Activated CD8-positive, alpha-beta T cell treated with anti-CD3 and anti-CD28 coated beads for 36 hours (primary cell): ENCODE measurements at places on chromosomes 3 and 15. TPM values are rescaled to one million over a fixed set of nuclear protein-coding genes. Genes with fewer than 3 reads are reported as not detected.
A peak's percentile ranks its signal among the peaks of the same experiment; 100 is the strongest.

Gene OPA1
- total RNA-seq: 84.8 TPM

Gene IREB2
- total RNA-seq: 78.7 TPM

Gene SYNM
- 0.69 TPM for total RNA-seq

Gene FAM240A
- not detected for total RNA-seq

Gene SNTN
- not detected for total RNA-seq

Gene GOLGA8G
- total RNA-seq: not detected

Gene BLM
- total RNA-seq: 53.6 TPM

Gene DPP8
- 32.6 TPM for total RNA-seq

- no peak for DNase-seq
Observed at GRCh38 chr3:171177056-171177455, 150.5 kb upstream of the SLC2A2 start.

DNA sequence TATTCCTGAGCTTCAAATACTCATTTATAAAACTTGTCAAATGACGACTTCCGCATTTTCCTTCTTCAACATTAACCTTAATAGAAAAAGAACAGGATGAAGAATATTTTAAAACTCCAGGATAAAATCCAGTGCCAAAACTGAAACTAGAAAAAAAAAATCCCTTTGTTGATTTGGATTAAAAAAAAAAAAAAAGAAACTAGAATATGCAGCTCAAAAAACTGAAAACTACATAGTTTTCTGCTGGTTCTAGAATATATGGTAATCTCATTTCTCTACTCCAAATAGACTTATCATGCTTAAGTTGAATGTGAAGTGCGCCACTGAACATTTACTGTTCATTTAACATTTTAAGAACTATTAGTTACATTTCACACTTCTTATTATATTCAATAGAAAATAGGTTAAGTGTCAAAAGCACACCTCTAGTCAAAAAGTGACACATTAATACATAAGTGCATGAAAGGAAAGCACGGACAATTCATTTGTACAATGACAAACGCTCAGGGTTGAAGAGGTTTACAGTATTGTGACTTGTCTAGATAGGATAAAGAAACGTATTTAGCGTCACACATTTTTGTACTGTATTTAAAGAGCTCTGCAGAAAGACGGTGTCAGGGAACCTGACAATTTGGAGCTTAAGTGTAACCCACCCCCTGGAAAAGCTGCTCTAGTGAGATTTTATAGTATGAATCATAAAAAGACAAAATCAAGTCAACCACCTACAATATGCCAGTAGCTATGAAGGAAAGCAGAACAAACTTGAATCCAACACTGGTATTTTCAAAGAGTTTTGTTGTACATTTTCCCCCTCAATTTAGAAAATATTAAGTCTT lies 5.8 kb downstream of the TRA2B start:
- DNase-seq: no peak

DNA sequence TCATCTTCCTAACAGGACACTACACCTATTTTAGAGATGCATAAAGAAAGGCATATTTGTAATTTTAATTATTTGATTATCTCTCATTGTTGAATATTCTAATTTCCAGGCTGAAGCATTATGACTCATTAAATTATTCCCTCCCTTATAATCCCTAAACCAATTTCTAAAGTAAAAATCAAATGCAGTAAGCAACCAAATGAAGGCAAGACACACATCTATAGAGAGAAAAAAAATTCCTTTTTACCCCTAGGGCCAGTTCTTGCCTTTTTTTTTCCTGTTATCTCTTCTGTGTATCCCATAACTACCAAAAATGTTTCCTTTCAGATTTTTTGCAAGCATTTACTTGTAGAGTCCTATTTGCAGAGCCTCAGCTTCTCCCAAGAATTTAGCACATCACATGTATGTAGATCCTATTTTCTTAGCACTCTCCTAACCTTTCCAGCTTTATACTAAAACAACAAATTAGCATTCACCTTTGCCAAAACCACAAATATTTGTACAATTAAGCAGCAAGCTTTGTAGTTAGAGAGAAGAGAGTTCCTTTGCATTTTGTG lies 177.9 kb downstream of the SATB1 start:
- no peak for DNase-seq

DNA sequence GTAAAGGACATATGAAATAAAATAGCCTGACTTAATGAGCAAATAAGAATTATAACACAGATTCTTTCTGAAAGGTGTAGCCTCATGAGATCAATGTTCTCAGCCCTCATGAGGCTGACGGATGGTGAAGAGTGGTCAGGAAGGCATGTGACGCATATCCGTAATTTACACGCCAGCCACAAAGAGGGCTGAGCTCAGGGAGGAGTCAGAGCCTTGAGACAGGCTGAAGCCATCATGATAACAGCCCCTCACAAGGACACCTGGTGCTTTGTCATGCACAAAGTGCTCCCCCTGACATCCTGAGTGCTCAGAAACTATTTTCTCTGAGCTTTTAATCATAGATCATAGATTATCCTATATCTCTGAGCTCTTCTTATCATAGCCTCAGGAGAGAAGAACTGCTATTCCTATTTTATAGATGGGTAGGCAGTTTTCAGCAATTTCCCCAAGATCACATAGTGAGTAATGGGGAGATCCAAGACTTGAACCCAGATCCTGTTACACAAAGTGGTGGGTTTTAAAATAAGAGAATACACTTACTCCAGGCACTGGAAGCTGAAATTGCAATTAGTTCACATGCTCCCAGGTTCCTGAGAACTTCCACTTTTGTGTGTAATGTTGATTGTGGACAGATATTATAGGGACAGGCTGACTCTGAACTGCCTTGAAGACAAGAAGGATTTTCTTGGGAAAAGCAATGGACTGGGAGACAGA lies 267.1 kb downstream of the RPLP1 start:
- DNase-seq: peak; percentile 84

DNA sequence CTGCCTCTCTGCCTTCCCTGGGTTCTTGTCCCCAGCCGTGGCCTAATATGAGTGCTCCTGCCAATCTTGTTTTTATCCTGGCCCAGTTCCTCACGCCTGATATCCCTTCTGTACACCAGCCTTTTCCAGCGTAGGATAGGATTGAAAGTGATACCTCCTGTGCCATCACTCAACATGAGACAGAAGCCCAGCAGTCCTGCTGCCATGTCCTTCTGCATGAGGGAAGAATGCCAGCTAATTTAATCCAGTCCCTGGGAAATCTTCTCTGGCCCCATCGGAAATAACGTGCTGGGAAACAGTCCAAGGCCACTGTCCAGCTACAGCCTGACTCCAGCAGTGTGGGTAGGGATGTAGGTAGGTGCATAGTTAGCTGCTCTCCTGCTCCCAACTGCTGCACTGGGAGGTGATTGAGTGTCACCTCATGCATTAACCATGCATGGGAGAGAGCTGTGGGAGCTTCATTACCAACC lies 92.0 kb upstream of the TPM1 start:
- DNase-seq: no peak

DNA sequence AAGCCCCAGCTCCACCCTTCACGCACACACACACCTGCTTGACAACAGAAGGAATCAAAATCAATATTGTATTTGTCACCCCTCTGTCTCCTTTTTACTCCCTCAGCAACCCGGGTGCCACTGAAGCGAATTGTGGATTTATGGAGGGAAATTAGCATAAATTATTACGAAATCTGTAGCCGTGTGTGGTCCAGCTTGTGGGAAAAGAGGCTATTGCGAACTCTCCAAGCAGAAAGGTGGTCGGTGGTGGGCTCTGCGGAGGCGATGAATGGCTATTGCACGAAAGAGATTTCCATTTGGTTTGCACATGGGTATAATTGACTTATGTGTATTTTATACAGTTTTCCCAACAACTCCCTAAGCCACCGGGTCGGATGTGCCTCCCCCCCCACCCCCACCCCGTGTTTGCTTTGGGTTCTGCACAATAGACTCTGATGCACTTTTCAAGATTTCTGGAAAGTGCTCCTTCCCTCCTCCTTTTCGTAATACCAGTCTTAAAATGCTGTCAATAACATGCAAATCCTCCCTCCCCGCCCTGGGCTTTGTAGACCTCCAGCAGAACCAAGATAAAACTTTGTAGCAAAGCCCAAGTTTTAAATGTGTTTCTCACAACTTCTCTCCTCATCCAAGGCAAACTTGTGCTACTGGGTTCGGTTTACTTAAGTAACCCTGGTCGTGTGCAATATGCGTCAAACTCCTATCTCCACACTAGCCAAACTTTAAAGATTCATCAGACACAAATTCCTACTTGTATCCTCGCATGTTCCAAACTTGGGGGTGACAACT lies 3.1 kb upstream of the FOXB1 start:
- no peak for DNase-seq

GRCh38 chr15:43522247-43522646 lies 4.8 kb downstream of the MAP1A start:
- DNase-seq: no peak

DNA sequence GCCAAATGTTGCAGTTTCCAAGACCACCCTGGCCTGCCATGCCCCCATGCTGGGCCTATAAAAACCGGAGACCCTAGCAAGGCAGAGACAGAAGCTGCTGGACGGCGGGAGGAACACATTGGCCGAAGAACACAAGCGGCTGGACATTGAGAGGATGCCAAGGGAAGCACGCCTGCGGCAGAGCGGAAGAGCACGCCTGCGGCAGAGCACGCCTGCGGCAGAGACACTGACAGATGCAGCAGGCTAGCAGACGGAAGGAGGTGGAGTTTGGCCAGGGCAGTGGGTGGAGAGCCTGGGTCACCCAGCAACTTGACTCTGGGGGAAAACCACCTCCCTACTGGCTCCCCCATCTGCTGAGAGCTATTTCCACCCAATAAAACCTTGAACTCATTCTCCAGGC lies 322.3 kb upstream of the TBL1XR1 start:
- DNase-seq: no peak
